ENCODE measurements at places on chromosomes 7 and 10.

- no peak for DNase-seq
Measured at GRCh38 chr7:36506820-36507219, 117.2 kb downstream of the ANLN start.

- no peak for DNase-seq
Measured at GRCh38 chr7:95529701-95530100, 44.0 kb downstream of the ASB4 start.

DNA sequence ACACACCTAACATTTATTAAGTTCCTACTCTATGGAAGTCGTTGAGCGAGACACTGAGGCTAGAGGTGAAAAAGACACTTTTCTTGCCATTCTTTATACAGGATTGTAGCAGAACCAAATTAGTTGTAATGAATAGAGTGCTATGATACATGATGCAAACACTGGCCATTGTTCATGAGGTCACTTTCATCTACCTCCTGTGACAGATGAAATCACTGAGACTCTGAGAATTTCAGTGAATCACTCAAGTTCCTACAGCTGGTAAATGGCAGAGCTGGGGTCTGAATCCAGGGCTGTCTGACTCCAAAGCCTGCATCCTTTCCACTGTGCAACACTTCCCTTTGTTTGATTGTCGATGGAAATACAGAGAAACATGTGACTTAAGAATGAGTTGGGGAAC, 657.6 kb downstream of the LRMDA start:
- DNase-seq, result no peak

- DNase-seq, result no peak
Measured at GRCh38 chr10:63759335-63759734, 238.1 kb downstream of the REEP3 start.

- DNase-seq, result peak; percentile 14
Measured at GRCh38 chr7:106568680-106569499, 92.1 kb downstream of the CCDC71L start.

- DNase-seq, result no peak
Measured at GRCh38 chr7:140714331-140715040, 18.0 kb downstream of the NDUFB2 start.
